NCI-H1436 treated with DMSO at 0.1 percent for 48 hours (cell line): ENCODE measurements at places on chromosomes 3 and 15.

GRCh38 chr3:69494185-69494584, 108.3 kb upstream of the FRMD4B start:
- no peak for DNase-seq

DNA sequence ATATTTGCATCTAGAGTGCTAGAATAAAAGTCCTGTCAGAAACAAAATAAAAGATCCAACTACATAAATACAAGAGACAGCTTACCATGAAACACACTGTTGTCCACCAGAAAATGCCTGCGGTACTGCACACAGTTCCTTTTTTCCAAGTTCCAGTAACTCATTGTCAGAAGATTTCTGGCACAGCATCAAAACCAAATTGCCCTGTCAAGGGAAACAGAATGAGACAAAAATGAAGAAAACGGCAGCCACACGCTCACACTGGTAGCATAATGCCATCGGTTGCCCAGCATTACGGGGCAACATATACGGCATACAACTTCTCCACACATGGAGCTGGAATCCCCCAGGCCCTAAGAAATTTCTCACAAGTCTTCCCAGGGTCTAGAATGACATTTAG, 40.8 kb downstream of the PLCH1 start:
- DNase-seq, result no peak

GRCh38 chr15:91853511-91853947, at the start of gene SLCO3A1:
Gene SLCO3A1 (plus strand): TSS chr15:91853708.
- DNase-seq, result no peak

GRCh38 chr3:134153761-134154160, 96.9 kb downstream of the RYK start:
- no peak for DNase-seq

- DNase-seq, result no peak
Observed at GRCh38 chr3:18572809-18573208, 147.7 kb upstream of the SATB1 start.

GRCh38 chr15:41804361-41804760, 23.5 kb upstream of the JMJD7 start:
- DNase-seq, result no peak

- DNase-seq, result no peak
Observed at GRCh38 chr3:33941804-33942203, 143.4 kb downstream of the PDCD6IP start.

GRCh38 chr3:66465587-66465986, 35.2 kb downstream of the LRIG1 start:
- DNase-seq, result no peak
